ENCODE measurements at places on chromosomes 5 and 9.
A peak's percentile ranks its signal among the peaks of the same experiment; 100 is the strongest.

DNA sequence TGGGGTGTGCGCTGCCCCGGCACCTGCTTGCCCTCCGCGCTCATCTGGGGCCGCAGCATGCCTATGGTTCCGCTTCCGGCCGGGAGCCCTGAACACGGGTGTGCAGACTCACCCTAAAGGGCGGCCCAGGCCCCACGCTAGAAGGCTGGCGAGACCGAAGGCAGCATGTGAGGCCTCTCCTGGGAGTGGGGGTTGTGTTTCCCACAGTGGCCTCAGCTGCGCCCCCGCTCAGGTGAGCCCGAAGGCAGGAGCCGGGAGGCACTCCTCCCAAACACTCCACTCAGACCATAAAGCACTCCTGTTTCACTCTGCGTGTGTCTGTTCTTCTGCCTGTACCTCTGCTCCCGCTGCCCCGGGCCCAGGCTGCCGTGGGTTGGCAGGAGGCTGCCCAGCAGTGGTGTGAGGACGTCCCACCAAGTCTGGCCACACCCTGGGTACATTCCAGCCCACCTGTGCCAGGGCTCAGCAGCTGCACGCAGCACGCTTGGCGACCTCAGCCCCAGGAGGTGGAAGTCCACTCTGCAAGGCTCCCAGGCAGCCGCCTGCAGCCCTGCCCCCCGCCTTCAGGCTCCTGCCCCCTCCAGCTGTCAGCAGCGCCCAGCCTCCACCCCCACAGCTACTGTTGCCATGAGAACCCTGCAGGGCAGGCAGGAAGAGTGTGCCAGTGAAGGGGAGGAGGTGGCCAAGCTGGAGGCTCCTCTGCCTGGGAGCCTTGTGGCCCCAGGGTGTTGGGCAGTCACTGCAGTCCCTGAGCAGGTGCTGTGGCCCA, 1.2 kb upstream of the AJM1 start:
- DNase-seq: peak; percentile 40

- no peak for DNase-seq
Measured at GRCh38 chr9:112193572-112194288, 18.6 kb upstream of the SUSD1 start.

DNA sequence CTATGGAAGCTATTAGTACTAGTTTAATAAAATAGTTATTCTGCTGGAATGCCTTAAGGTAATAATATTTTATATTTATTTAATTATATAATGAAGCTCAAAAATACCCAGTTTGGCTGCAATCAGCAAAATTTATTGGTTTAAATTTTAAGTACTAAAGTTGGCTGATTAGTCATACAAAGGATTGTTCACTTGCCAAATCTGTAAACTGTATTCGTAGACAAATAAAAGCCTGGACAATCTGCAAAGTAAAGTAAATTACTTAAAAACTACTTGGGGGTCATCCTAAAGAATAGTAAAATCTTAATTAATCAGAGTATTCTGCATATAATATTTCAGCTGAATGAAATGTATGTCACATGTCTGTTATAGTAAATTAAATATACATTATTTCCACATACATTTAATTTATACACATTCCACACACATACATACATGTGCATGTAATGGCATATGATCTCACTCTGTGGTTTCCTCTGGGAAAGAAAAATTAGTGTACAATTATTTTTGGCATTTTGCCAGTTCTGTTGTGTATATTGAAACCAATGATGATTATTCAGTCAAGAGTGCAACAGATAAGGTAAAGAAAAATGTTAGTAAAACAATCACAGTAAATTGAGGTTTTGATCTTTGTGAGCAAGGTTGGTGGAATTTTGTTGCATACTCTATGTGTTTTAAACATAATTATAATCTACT, 455.9 kb downstream of the CDH9 start:
- DNase-seq: no peak

GRCh38 chr9:69617006-69617405, 55.2 kb downstream of the APBA1 start:
- DNase-seq: no peak

DNA sequence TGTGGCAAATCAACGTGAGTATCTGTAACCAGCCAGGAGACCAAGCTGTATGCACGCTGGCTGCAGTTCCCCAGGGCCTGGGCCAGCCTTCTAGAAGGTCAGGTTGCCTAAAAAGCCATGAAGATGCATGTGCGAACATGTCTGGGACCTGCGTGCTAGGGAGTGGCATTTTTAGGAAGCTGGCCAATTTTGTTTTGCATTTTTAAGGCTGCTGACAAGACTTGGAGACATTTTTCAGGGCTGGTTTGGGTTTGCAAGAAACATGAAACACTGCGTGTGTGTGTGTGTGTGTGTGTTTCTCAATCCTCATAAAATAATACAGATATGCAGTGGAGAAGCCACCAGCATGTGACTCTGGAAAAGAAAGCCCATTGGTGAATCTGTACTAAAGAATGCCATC, 5.1 kb downstream of the TGFBI start:
- DNase-seq: peak; percentile 41

- no peak for DNase-seq
Measured at GRCh38 chr5:1474866-1475543, 29.8 kb upstream of the SLC6A3 start.
